ENCODE measurements at places on chromosomes 1 and 21.

DNA sequence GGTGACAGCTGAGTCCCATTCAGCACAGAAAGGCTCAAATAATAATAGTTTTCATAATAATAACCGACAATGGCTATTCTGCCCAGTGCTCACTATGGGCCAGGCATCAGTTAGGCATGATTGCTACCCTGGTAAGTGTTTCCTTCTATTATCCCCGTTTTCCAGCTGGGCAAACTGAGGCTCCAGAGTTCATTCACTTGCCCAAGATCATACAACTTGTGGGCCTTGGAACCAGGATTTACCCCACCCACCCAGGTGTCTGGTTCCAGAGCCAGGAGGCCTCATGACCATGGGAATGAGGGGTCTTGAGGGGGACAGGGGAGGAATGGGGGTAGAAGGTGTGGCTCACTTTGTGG, 518 bp downstream of the PLOD1 start:
- DNase-seq = no peak

- no peak for DNase-seq
These were observed 633.8 kb downstream of the NCAM2 start for GRCh38 chr21:21631961-21632360.

- DNase-seq = no peak
These were observed 143.1 kb downstream of the TGFBR3 start for GRCh38 chr1:91742848-91743292.

DNA sequence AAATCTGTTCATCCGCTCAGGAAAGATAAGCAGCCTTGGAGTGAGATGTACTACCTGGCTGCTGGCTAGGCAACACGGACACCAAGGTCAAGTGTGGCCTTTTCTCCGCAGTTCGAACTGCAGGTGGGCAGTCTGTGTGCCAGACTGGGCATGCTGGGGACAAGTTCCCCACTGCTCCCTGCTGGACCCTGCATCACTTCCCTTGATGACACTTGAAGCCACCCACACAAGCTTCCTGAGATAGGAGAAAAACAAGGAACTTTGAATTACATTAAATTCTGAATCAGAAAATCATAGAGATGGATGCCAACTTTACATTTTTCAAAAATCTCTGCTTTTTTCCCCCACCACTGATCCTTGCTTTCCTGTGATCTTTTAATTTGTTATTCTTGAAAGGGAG, 38.3 kb downstream of the BEND5 start:
- no peak for DNase-seq

GRCh38 chr1:10862743-10863335, 66.4 kb upstream of the CASZ1 start:
- DNase-seq = no peak
